ENCODE measurements at places on chromosomes 16 and 17.

DNA sequence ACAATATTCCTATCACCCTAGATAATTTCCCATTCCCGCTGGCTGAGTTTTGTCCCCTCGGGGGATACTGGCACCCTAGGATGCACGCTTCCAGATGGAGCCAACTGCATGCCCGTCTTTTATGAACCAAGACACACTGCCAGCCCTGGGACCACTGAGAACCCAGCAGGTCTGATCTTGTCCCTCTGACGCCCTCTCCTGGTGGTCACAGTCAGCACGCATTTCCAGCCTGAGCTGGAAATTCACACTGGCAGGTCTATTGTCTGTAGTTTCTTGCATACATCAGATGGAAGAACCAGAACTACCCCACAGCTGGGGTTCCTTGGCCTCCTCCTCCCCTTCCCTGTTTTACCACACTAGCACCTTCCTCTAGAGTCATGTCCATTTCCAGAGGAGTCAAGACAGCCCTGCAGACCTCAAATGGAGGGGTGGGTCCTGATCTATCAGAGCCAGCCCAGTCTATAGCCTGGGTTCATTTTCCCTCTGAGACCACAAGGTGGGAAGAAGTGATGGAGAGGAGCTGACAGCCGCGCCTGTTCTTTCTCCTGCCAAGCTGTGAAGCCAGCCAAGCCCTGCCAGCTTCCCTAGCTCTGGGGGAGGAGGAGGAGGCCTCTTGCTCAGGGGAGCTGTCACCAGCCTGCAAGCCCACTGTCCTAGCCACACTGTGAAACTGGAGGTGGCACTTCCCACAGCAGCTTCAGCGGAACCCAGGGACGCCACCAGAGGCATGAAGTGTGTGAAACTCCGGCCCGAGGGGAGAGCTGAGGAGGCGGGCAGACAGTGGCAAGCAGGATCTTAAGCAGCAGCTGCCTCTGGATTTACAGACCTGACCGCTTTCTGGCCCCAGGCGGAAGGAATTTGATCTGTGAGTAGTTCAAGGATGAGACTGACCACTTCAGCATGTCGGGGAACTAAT is 29.3 kb downstream of the MXRA7 start:
- peak; percentile 66 for DNase-seq

GRCh38 chr17:77320044-77320440 is 179.3 kb downstream of the SEC14L1 start:
- no peak for DNase-seq

DNA sequence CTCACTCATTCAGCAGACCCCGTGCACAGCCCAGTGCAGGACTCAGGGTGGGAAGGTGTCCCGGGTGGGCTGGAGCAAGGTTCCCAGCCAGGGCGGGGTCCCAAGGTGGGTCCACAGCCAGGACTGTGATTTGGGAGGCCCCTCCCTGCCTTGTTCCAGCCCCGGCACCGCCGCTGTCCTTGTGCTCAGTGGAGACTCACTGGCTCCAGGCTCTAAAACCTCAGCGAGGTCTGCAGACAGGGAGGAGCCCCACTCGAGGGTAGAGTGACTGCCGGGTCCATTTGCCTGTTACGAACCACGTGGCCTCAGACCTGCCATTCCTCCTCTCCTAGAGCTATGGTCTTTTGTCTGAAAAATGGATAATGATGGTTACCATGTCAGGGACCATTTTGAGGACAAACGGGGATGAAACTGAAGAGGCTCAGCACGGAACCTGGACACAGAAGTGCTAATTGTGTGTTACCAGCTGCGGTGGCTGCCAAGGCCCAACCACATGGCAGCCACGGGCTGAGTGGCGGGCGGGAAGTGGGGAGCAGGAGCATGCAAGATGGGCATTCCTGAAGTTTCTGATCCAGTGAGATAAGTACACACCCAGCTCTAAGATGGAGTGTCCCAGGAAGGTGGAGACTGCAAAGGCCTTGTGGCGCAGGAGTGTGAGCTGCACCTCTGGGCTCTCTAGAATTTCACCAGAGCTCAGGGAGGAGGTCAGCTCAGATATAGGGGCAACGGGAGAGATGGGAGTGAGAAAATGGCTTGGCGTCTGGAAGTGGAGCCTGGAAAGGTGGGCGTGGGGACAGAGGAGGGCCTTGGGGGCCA is 317.6 kb downstream of the SEC14L1 start:
- peak; percentile 59 for DNase-seq

GRCh38 chr16:87322833-87323726 is 5.9 kb upstream of the C16orf95 start:
- DNase-seq = no peak

DNA sequence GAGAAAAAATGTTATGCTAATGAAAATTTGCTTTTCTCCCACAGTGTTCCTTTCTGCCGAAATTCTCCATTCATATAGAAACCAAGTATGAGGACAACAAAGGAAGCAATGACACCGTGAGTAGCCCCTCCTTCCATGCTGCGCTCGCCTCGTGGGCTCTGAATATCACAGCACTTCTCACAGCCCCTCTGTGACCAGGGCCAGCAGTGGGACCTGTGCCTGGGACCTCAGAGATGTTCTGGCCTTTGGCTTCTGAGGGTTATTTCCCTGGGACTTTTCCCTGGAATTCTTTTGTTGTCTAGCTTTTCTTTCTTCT is 139.6 kb upstream of the NOL11 start:
- no peak for DNase-seq

DNA sequence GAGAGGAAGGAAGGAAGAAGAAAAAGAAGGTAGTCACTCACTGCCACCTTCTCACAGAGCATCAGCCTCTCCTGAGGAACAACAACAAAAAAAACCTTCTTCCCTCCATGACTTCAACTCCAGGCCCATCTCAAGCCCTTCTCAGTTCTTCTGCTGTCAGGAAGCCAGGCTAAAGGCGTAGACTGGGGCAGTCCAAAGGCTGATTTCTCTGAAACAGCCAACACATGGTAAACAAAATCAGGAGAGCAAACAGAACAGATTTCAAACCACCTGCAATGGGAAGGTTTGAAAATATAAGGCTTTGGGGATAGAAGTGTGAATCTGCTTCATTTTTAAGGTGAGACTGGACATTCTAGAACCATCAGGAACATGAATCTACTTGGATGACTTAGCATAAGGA is 157.3 kb upstream of the DNAH9 start:
- DNase-seq = no peak

DNA sequence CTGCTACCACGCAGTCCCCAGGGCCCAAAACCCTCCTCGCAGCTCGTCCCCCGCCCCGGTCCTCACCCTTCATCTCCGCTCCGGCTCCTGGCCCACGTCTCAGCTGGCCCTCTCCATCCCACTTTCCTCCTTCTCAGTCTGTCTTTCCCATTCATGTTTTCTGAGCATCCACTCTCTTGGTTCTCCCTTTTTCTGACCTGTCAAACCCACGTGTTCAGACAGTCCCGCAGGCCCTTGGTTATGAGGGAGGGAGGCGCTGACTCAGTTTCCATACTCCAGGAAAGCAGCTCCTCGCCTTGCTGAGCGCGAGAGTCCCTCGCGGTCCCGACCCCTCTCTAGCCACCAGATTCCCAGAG is 392 bp upstream of the HID1 start:
- no peak for DNase-seq

DNA sequence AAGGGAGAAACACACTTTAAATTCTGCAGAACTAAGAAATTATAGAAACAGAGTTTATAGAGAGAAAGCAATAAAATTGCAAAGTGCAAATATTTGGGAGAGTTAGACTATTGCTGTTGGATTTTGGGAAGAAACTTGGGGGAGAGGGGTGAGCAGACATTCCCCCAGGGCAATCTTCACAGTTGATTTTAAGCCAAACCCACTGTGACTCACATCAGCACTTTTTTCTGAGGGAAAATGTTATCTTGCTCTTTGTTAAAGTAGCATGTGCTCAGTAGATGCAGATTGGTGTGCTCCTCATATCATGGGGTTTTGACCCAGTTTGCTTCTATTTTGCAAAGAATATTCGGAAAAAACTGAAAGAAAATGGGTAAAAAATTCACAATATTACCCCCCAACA is 367.6 kb downstream of the CDH11 start:
- no peak for DNase-seq

DNA sequence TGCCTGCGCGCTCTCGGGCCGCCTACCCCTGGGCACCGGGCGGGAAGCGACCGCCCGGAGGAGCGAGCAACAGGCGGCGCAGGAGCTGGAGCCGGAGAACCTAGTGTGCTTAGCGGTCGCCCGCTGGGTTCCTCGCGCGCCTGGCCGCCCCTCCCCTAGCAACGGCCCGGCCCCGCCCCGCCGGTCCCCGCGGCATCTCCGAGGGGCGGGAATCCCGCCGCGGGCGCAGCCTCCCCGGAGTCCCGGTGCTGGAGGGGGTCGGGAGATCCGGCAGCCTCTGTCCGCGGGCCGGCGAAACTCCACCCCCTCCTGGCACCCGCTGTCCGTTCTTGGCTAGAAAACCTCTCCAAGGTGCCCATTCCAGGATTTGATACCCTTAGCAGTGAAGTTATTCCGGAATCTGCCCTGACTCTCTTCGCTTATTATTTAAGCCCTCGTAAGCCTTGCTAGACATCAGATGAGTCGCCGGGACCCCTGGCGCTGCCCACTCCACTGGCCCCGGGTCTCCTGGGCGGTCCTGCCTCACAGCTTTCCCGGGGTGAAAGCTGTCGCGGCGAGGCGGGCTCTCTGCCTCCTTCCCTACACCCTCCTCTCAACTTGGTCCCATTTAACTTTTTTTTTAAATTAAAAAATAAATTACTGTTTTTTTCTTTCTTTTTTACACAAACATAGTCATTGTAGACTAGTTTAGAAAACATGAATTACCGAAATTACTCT is at the start of gene RPRML:
Gene RPRML, minus strand, starts transcription at position 107 of the 717 bp plus-strand sequence. CDS start 246 bp downstream, outside the sequence.
- peak; percentile 17 for DNase-seq

- no peak for DNase-seq
Observed at GRCh38 chr17:77810536-77810935, 148.0 kb upstream of the TNRC6C start.

- no peak for DNase-seq
Observed at GRCh38 chr17:9087921-9088320, 66.6 kb downstream of the NTN1 start.

DNA sequence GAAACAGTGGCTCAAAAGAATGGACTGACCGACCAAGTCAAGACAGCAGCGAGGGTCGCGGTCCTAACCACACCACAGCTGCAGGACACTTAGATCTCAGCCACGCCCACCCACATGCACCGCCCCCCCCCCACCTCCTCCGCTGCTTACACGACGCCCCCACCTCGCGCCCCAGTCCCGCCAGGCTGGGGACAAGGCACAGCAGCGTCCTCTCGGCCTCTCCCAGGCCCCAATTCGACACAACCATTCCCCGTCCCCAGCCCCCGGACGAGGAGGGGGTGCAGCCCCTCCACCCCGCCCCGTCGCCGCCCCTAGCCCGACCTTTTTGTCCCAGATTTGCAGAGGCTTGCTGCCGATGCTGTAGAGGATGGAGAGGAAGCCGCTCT is 477 bp downstream of the CFAP20 start:
- no peak for DNase-seq

DNA sequence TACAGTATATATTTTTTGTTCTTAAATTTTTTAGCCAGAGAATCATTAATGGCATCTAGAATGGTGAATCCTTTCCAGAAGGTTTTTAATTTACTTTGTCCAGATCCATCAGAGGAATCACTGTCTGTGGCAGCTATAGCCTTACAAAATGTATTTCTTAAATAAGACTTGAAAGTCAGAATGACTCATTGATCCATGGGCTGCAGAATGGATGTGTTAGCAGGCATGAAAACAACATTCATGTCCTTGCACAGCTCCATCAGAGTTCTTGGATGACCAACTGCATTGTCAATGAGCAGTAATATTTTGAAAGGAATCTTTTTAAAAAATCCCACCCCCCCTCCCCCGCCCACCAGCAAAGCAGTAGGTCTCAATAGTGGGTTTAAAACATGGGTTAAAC is 51.4 kb downstream of the CACNG1 start:
- DNase-seq = no peak

DNA sequence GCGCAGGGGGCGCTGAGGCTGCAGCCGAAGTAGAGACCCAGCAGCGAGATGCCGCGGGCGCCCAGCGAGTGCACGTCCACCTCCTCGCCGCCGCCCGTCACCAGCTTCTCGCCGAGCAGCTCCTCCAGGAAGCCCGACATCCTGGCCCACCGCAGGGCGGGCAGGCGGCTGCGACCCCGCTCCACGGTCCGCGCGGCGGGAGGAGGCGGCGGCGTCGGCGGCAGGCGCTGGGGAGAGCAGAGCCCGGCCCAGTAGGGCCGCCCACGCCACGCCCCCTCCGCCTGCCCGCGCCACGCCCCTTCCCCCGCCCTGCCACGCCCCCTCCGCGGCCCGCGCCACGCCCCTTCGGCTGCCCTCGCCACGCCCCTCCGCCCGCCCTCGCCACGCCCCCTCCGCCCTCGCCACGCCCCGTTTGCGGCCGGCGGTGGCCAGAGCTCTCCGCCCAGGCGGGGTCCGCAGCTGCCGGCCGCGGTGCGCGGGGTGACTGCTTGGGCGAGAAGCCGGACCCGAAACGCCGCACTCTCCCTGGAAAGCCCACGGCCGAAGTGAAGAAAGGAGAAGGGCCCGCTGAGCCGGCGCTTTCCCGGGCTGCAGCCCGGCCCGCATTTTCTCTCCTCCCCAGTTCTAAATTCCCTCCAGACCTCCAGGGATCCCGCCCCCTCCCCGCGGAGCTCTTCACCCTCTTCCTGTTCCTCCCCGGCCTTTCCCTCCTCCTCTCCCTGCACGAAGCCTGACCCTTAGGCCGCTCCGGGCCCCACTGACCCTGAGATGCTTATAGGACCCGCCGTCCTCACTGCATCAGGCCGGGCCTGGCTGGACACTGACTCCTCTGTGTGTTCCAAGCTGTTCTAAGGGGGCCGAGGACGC is at the start of gene NXN:
Gene NXN, minus strand, starts transcription at position 238 of the 867 bp plus-strand sequence.
- peak; percentile 86 for DNase-seq

DNA sequence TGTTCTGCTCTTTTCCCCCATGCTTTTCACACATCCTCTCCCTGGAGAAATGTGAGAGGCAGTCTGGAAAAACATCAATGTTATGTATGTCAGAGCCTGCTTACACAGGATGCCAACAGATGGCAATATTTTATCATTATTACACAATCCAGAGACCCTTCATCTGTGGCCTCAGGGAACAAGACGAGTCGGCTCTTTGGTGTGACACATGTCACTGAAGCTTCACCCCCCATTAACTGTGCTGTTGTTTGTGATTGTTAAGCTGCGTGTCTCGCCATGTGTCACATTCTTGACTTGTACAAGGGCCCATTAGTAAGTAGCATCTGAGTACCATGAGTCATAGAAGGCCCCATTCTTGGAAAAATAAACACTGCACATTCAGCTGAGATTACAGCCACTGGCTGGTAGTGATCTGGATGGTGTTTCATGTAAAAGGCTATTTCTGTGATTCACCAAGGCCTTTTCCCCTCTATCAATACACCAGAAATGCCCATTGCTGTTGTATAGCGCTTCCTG is 682.1 kb upstream of the SOX9 start:
- no peak for DNase-seq

GRCh38 chr16:88455610-88456355 is 2.7 kb downstream of the ZFPM1 start:
- peak; percentile 86 for DNase-seq

All from stimulated activated CD4-positive, alpha-beta T cell treated with anti-CD3 and anti-CD28 coated beads, Interleukin-4, amount 100 ng/mL, for 24 hours (primary cell).